Occipital lobe (tissue), 3 donors: ENCODE measurements at places on chromosomes 4 and X.

DNA sequence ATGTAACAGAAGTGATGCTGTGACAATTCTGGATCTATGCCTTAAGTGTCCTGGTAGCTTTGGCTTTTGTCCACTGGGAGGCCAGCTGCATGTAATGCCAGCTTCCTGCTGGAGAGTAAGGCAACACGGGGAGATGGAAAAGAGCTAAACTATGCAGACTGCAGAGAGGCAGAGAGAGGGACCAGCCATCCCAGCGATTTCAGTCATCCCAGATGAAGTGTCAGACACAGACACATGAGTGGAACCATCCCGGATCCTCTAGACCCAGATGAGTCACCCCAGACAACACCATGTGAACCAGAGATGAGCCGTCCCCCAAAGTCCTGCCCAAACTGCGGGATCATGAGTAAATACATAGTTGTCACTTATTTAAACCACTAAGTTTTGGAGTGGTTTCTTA, 14.6 kb downstream of the SRPX start:
- no peak for DNase-seq

DNA sequence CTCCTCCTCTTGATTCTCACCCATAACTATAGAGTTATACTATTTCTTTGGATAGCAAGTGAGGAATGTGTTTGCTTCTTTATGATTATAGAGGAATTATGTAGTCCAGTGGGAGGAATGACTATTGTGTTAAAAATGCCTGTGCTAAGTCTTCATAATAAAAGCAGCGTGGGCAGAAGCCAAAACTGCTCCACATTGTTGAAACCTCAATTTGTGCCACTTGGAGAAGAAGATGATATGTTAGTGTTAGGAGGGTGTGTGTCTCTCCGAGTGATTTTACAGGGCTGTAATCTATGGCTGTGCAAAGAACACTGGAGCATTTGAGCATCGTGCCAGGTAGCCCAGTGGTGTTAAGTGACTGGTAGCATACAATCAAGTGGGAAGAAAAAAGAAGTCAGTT, 74.3 kb downstream of the FRAS1 start:
- no peak for DNase-seq

DNA sequence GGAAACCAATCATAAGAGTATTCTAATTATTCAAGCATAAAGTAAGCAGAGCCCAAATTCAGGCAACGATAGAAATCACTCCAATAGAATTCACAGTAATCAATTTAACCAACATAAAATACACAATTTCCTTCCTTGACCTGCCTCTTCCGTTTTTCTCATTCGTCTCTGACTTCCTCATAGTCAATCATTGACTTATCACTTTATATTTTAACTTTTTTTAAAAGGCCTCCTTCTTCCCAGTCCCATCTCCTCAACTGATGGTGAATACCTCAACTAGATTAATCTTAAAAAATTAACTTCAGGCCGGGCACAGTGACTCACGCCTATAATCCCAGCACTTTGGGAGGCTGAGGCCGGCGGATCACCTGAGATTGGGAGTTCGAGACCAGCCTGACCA, 13.3 kb downstream of the CNOT6L start:
- DNase-seq: no peak

DNA sequence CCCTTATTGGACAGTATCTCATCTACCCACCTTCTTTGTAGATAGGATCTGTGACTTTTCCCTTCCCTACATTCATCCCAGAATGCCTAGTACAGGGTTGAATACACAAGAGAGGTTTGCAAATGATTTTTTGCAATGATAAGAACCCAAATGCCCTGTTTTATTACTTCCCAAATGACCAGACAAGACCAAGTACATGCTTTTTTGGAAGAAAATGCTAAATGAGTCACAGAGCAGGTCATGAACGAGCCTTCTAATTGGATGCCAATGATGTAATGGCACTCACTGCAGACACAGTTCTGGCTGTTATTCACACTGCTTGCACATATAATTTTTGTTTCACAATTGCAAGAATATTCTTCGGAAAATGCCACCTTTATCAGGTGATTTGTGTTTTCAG, 17.8 kb upstream of the GABRQ start:
- DNase-seq: no peak

DNA sequence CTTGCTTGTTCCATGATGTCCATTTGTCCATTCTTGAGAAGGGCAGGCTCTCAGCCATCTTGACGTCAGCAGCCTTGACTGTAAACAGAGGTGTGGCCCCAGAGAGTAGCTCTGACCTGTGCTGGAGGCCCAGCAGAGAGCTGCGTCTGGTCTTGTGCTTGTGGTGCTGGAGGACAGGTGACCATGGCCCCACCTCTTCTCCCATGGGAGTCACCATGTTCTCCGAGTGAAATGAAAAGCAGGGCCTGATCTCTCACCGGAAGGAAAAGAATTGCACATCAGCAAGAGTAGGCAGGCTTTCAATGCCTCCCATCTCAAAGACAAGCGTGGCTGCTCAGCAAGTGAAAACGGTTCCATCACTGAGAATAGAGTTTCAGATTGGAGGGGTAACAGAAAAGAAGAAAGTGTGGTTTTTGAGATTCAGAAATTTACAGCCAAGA, 11.5 kb downstream of the PARM1 start:
- DNase-seq: no peak

GRCh38 chrX:41043674-41044345, 41.4 kb upstream of the USP9X start:
- no peak for DNase-seq

- no peak for DNase-seq
These were observed 81.6 kb downstream of the RASL11B start for GRCh38 chr4:52943677-52944076.

GRCh38 chr4:94447754-94448411, 3.9 kb upstream of the PDLIM5 start:
- no peak for DNase-seq

- no peak for DNase-seq
These were observed 50.6 kb upstream of the RAPGEF2 start for GRCh38 chr4:159052315-159052714.
